Cardiac septum (tissue), 1 donor: ENCODE measurements at places on chromosomes 1 and 21. TPM values are rescaled to one million over a fixed set of nuclear protein-coding genes. Genes with fewer than 3 reads are reported as not detected.

The TEDDM1 gene
- total RNA-seq, result not detected

The HSPB7 gene
- 3,889 TPM for total RNA-seq

DNA sequence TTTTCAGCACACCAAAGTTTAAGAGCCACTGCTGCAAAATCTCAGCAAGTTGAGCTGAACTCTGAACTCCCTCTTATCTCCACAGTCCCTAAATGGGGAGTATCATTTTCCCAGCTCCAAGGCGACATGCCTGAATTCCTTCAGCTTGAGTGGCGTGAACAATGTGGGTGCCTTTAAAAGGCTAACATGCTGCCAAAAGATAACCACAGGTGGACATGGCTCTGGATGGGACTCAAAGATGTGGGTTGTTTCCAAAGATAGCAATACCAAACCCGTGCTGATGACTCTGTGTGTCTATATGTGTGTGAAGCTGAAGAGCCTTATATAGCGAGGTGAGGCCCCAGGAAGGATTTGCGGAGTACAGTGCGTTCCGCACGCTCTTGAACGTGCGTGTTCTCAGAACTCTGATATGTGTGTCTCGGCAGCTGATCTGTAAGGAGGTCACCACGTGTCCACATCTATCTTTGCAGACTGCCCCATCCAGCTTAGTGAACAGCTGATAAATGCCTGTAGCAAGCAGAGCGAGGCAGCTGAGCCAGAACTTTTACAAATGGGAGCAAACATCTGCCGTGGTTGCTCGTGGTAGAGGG is 189.2 kb downstream of the DYRK1A start:
- no peak for DNase-seq

- no peak for DNase-seq
Measured at GRCh38 chr1:215754112-215754511, 187.0 kb downstream of the KCTD3 start.

The MTFR1L gene
- 187 TPM for total RNA-seq
